ENCODE measurements at places on chromosomes 7 and 10. TPM values are rescaled to one million over a fixed set of nuclear protein-coding genes. Genes with fewer than 3 reads are reported as not detected.

The SPDYE2 gene
- total RNA-seq: not detected

The TSC22D4 gene
- total RNA-seq: 57.1 TPM

The H2BK1 gene
- total RNA-seq: not detected

The SH2D4B gene
- not detected for total RNA-seq

The IFIT1B gene
- not detected for total RNA-seq

The ADARB2 gene
- total RNA-seq: not detected

The FGFBP3 gene
- total RNA-seq: 0.69 TPM

The ABCA13 gene
- 1.8 TPM for total RNA-seq

The CCDC6 gene
- 37.6 TPM for total RNA-seq

The TMEM176A gene
- total RNA-seq: not detected

The METTL27 gene
- total RNA-seq: 0.35 TPM

The FBXO24 gene
- total RNA-seq: 0.40 TPM

The DPY19L1 gene
- total RNA-seq: 10.7 TPM

The TRA2A gene
- total RNA-seq: 28.3 TPM

The NACAD gene
- total RNA-seq: 0.12 TPM

Data from PC-3 (cell line).